ENCODE measurements at places on chromosomes 16 and 17. TPM values are rescaled to one million over a fixed set of nuclear protein-coding genes. Genes with fewer than 3 reads are reported as not detected.

GRCh38 chr17:9232591-9233270 lies 211.4 kb downstream of the NTN1 start:
- no peaks in the 10 kb centered on the region for H3K36me3 ChIP-seq
- no peak for DNase-seq
- no peak overlapping the region for H3K4me3 ChIP-seq

GRCh38 chr16:66270333-66270927 lies 96.1 kb upstream of the CDH5 start:
- no peak overlapping the region for H3K4me3 ChIP-seq
- H3K27ac ChIP-seq, result no peak overlapping the region
- H3K27me3 ChIP-seq, result no peaks in the 10 kb centered on the region
- no peaks in the 10 kb centered on the region for H3K36me3 ChIP-seq
- DNase-seq, result peak; percentile 70

Gene SLC9A5
- total RNA-seq, result 2.2 TPM

DNA sequence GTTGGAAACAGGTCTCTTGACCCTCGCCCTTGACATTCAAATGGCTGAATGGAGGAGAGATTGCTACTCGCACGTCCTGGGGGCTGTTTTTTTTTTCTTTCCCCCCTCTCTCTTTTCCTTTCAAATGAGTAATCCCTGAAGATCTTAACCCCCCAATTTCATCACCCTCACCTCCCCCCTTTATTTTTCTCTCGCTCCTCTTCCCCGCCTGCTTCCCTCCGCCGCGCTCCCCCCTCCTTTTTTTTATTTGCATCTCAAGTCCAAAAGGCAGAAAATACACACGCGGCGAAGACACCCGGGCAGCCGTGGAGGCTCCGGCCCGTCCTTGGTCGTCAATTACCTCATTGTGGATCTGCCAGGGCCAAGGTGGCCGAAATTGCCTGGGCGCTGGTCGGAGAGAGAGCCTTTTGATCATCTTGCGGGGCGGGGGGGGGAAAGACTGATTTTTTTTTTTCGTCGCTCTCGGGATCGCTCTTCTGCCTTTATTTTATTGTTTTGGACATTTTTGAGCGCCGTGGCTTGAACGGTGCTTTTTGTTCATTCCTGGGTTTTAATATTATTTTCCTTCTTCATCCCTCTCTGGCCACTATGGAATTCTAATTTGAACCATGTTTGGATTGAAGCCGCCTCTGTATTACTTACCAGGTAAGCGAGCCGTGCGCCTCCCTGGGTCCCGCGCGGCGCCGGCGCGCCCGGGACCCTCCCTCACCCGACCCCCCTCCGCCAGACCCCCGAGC lies 57.2 kb upstream of the GSE1 start:
- peak; percentile 31 for DNase-seq
- peak overlapping the region; percentile 83 for H3K27ac ChIP-seq
- peaks cover 13% of the 10 kb centered on the region for H3K4me1 ChIP-seq
- no peaks in the 10 kb centered on the region for H3K27me3 ChIP-seq
- H3K36me3 ChIP-seq, result no peaks in the 10 kb centered on the region

DNA sequence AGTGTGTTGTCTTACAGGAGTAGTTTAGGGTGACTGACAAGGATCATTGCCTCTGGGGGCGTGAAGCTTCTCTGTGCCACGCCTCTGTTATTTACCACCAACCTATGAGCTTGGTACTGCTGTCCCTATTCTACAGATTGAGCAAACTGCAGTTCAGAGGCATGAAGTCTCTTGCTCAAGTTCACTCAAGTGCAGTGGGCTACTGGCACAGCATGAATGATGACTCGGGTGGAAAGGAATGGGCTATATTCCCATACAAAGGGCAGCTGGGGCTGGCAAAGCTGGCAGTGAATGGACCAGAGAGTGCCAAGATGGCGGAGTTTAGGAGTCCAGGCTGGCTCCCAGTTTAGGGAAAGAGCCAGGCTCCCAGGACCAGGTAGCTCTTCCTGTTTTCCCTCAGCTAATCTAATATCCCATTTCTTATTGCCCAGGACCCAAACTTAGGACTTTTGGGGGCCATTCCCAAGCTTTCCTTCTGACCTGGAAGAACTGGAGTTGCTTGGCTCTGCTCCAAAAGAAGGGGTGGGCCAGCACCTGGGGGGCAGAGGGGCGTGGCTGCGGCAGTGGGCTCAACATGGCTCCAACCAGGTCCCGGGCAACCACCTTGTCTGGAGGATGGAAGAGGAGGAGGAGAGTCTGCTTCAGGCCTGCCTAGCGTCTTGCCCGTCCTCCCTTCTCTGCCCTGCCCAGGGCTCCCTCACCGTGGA lies 12.9 kb downstream of the PLK1 start:
- H3K36me3 ChIP-seq, result peaks cover 41% of the 10 kb centered on the region
- H3K27ac ChIP-seq, result no peak overlapping the region
- no peak overlapping the region for H3K4me3 ChIP-seq
- no peak for DNase-seq

Gene FBF1
- 28.1 TPM for total RNA-seq

Gene ZNF385C
- total RNA-seq, result not detected

Gene UTS2R
- total RNA-seq, result 0.31 TPM

DNA sequence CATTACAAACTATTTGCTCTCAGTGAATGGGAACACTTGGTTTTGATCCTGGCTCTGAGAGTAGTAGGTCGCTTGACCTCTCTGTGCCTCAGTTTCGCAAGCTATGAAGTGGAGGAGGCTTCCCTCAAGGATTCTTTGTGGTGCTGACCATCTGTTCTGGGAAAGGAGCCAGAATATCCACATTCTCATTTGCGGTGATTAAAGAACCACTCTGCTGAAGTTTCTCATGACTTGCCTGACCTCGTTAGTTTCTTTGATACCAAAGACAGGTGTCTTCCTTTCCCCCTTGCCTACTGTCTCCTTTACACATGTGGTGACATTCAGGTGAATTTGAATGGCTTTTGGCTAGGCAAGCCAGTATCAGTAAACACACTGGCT lies 116.0 kb downstream of the SNX29 start:
- H3K27me3 ChIP-seq, result no peaks in the 10 kb centered on the region
- H3K36me3 ChIP-seq, result no peaks in the 10 kb centered on the region
- H3K4me1 ChIP-seq, result no peaks in the 10 kb centered on the region
- no peak for DNase-seq

DNA sequence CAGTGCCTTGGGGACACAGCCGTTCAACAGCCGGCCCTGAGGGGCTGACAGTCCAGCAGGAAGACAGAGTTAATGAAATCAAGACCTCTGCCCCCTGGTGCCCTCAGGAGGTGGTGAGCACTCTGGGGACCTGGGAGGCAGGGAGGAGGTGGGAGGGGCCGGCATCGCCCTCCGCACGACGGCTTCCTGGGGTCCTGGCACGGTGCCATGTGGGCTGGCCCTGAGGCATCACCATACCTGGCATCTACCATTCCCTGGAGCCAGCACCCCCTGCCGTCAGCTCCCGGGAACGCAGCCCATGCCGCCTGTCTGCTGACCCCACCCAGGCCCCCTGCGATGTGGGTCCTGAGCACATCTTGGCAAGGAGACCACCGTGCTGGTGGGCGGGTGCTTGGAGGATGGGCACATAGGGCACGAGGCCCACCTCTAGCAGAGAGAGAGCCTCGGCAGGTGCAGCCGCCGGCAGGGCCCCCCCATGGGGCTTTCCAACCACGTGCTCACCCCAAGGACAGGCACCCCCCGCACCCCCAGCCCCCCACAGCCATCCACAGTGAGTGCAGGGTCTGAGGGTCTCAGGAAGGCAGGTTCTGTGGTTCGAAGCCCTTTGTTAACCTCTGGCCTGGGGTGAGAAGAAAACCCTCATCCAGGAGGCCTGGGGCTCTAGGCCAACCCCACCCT lies 52.5 kb downstream of the ZFPM1 start:
- H3K36me3 ChIP-seq, result no peaks in the 10 kb centered on the region
- H3K27me3 ChIP-seq, result no peaks in the 10 kb centered on the region
- peak overlapping the region; percentile 14 for H3K27ac ChIP-seq
- no peak overlapping the region for H3K4me3 ChIP-seq
- DNase-seq, result peak; percentile 66

DNA sequence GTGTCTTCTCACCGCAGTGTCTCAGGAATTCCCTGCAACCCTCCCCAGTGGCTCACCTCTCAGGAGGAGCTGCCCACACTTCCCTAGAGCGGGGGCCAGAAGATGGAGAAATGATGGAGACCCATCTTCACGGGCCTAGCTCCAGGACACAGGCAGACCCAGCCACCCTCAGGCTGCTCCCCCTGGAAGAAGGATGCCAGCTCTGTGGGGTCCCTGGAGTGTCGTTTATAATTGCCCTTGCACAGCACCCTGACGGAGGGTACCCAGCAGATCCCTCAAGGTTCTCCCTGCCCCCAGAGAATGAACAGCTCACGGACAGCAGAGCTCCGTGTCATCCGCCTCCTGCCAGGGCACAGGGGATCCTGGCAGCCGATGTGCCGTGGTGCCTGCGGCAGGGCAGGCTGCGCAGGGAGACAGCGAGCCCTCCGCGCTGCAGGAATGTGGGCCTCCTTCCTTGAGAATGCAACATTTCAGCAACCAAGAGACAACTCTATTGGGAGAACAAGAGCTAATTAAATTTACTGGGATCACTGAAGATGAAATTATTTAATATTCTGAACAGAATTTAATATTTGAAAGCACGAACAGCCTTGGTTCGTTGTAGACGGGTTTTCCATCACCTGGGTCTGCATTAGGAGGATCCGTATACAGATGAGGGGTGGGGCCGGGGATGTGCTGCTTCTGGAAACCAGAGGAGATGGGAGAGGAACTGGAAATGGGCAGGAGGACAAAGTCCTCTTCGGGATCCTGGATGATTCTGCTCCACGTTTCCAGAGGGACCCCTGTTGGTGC lies 21.0 kb upstream of the RBFOX3 start:
- no peak for DNase-seq
- no peak overlapping the region for H3K27ac ChIP-seq
- no peaks in the 10 kb centered on the region for H3K4me1 ChIP-seq
- H3K27me3 ChIP-seq, result peaks cover 4% of the 10 kb centered on the region
- H3K36me3 ChIP-seq, result no peaks in the 10 kb centered on the region

Gene KRT17
- not detected for total RNA-seq

Gene C17orf50
- total RNA-seq, result not detected

Gene EVI2A
- total RNA-seq, result 134 TPM

- no peak for DNase-seq
- no peak overlapping the region for H3K4me3 ChIP-seq
- H3K27ac ChIP-seq, result no peak overlapping the region
- no peaks in the 10 kb centered on the region for H3K36me3 ChIP-seq
- H3K4me1 ChIP-seq, result no peaks in the 10 kb centered on the region
Measured at GRCh38 chr16:55144651-55145050, 179.4 kb upstream of the IRX6 start.

Gene MTSS2
- 1.4 TPM for total RNA-seq

DNA sequence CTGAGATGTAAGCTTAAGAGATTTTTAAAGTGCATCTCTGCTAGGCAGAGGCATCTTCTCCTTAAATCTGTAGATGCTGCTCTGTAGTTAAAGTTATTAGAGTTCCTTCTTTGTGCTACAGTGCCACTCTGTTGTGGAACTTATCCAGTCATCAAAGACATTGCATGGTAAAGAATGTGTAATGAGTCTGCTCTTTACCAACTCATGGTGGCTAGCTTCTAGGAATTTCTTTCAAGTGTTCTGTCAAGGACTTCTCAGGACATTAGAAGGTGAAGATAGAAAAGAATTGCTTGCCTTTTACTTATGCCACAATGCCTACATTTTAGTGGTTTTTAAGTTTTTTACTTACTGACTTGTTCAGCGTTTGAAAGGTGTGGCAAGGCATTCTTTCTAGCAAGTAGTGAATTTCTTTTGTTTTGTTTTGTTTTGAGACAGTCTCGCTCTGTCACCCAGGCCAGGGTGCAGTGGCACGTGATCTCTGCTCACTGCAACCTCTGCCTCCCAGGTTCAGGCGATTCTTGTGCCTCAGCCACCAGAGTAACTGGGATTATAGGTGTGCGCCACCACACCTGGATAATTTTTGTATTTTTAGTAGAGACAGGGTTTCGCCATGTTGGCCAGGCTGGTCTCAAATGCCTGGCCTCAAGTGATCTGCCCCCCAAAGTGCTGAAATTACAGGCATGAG lies 20.3 kb upstream of the ARL2BP start:
- peaks cover 83% of the 10 kb centered on the region for H3K36me3 ChIP-seq
- H3K27ac ChIP-seq, result no peak overlapping the region
- no peak overlapping the region for H3K4me3 ChIP-seq
- H3K27me3 ChIP-seq, result no peaks in the 10 kb centered on the region
- DNase-seq, result no peak

- DNase-seq, result no peak
- no peak overlapping the region for H3K4me3 ChIP-seq
- no peaks in the 10 kb centered on the region for H3K4me1 ChIP-seq
Measured at GRCh38 chr17:78544881-78545755, 32.1 kb downstream of the DNAH17 start.

Gene ST6GALNAC2
- total RNA-seq, result not detected

GRCh38 chr17:43986225-43986981 lies 18.0 kb upstream of the NAGS start:
- H3K27ac ChIP-seq, result no peak overlapping the region
- peaks cover 3% of the 10 kb centered on the region for H3K4me1 ChIP-seq
- DNase-seq, result no peak
- H3K27me3 ChIP-seq, result no peaks in the 10 kb centered on the region
- H3K36me3 ChIP-seq, result no peaks in the 10 kb centered on the region
- no peak overlapping the region for H3K4me3 ChIP-seq

Gene CLEC18C
- 0.89 TPM for total RNA-seq

GRCh38 chr17:43309505-43310332 lies 75.9 kb upstream of the RNU2-1 start:
- H3K36me3 ChIP-seq, result no peaks in the 10 kb centered on the region
- DNase-seq, result no peak
- no peak overlapping the region for H3K27ac ChIP-seq
- no peaks in the 10 kb centered on the region for H3K4me1 ChIP-seq
- H3K4me3 ChIP-seq, result no peak overlapping the region
- H3K27me3 ChIP-seq, result no peaks in the 10 kb centered on the region
